ENCODE measurements at places on chromosomes 4 and X.

DNA sequence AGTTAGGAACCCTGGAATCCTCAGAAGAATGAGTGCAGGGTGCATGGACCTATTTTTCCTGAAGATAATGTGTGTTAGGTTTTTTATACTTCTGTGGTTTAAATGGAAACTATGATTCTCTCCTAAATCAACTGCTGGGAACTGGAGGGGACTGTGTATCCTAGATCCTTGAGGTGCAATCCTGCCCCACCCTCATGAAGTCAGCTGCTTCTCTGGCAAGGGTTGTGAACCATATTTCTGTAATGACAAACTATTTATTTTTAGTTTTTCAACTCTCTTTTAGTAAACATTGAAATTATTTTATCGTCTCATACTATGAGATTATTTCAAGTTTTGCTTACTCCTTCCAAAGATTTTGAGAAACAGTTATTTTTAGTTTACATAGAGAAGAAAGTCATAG is 25.8 kb upstream of the VEGFC start:
- DNase-seq, result no peak

- DNase-seq, result no peak
Measured at GRCh38 chrX:53125506-53125905, 31.6 kb downstream of the KANTR start.

DNA sequence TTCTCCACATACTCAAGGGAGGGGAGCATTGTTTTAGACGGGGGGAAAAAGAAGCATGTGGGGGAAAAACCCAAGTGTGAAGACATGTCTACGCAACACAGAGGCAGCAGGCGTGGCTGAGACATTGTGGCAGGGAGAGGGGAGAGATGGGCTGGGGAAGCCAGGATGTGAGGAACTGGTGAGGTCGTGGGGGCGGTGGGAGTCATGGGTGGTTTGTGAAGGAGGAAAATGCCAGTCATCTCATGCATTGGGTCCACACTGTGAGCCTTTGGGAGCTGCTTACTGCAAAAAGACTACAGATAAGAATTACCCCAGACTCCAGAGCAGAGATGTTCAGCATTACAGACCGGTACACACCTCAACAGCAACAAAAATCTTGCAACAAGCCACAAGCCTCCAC is 2.1 kb downstream of the JAKMIP1 start:
- DNase-seq, result no peak

- no peak for DNase-seq
Measured at GRCh38 chr4:681736-682451, 7.1 kb downstream of the SLC49A3 start.

DNA sequence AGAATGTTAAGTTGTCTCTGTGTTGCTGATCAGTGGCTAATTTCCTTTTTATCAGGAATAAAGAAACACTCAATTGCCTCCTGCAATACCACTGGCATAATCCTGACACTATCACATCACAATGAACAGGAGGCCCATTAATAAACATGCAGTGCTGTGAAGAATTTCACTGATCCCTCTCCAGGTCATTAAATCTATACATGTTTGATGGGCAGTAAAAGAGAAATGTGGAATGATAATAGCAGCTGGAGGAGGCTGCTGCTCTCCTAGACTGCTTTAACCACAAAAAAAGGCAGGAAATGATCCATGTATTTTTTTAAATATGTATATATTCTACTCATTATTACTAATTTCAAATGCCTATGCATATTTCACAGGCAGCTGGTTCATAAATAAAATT is 202.1 kb downstream of the CENPC start:
- no peak for DNase-seq

DNA sequence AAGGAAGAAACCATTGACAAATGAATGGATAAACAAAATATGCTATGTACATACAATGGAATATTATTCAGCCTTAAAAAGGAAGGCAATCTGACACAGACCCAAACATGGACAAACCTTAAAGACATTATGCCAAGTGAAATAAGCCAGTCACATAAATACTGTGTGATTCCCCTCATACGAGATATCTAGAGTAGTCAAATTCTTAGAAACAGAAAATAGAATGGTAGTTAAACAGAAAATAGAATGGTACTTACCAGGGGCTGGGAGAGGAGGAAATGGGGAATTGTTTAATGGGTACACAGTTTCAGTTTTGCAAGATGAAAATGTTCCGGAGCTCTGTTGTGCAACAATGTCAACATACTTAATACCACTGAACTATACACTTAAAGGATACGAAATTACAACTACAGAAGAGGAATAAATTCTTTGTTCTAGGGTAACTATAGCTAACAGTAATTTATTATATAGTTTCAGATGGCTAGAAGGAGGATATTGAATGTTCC is 47.8 kb upstream of the DUSP21 start:
- no peak for DNase-seq

- DNase-seq, result no peak
Measured at GRCh38 chr4:54581807-54582206, 76.0 kb upstream of the KIT start.

DNA sequence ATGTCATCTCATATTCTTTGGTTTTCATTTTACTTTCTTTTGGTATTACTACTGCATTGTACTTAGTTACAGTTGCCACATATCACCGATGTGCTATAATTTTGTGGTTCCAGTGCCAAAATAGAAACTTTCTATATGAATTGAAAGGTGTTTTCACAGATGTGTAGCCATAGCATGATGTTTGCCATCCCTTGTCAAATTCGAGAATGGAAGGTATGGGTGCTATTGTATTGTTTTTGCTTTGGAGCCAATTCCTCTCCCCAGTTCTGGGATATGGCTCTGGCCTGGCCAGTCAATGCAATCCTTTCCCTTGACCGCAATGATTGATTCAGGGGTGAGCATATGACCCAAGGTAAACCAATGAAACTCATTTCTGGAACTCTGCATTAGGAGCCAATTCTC is 86.2 kb upstream of the RPS6KA3 start:
- no peak for DNase-seq
